HS-5 (cell line): ENCODE measurements at places on chromosomes 5 and 9.

GRCh38 chr5:142313275-142313674 lies 11.5 kb downstream of the SPRY4 start:
- DNase-seq = no peak

- DNase-seq = no peak
Observed at GRCh38 chr5:146068977-146069779, 36.2 kb downstream of the PLAC8L1 start.

DNA sequence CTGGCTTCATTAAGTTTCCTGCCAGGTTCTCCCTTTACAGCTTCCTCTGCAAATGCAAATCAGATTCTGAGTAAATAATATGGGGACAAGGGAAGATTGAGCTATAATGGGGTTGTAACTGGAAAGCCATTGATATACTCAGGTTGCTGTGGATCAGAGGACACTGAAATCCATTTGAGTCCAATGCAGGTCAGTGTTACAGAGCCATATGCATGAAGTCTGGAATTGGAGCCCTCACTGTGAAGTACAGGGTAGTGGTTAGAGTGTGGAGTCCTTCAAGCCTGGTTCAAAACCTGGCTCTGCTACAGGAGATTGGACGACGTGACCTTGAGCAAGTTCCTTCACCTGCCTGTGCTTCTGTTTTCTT lies 48.7 kb downstream of the TIMD4 start:
- no peak for DNase-seq

- DNase-seq = peak; percentile 97
Observed at GRCh38 chr9:91060520-91061343, 259.1 kb downstream of the SYK start.

- no peak for DNase-seq
Observed at GRCh38 chr5:154419236-154419635, 26.6 kb upstream of the SAP30L start.

GRCh38 chr9:31302620-31303418 lies 1081.6 kb upstream of the ACO1 start:
- no peak for DNase-seq

DNA sequence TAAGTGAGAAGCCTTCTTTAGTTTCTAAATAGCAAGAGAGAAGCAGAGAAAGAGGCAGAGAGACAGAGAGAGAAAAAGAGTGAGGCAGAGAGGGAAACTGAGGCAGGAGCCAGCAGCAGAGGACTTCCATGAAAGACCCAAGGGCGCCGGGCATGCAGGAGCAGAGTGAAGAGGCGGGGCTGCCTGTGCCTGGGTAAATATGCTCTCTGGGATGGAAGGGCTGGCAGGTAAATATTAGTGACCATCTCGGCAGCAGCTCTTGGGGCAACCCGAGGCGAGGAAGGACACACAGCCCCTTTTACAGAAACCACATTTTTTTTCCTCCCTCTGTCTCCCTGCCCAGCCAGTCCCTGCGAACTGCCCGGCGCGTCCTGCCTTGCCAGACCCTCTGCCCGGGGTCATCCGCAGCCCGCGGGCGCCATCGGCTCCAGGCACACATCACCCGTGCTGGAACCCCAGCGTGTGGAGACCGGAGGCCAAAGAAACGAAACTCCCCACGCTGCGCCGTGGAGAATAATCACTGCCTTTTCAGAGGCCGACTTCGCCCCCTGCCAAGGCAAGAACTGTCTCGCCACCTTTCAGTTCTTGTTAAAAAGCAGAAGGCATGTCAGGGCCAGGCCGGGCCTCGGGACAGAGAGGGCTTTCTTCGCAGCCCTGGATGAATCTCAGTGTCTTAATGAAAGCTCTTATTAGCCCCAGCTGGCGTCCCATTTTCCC lies 61.3 kb downstream of the BOD1 start:
- no peak for DNase-seq

GRCh38 chr5:15499528-15500324 lies at the start of gene FBXL7:
Gene FBXL7 (plus strand): TSS chr5:15500180.
- DNase-seq = no peak

DNA sequence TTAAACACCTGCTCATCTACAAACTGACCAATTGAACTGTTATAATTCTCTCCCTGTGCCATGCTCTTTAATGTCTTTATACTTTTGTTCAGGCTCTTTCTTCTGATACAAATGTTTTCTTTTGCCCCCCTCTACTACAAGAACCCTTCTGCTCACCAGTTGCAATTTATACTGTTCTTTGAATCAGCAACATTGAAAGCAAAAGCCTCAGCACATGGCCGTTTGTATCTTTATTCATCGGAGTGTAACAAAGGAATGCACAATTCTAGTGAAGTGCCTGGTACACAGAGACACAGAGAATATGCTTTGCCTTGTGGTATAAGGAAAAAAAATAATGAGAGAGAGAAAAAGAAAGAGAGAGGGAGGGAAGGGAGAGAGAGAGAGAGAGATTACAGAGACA lies 547.1 kb downstream of the CDH12 start:
- no peak for DNase-seq

GRCh38 chr9:95635986-95636671 lies 119.4 kb upstream of the PTCH1 start:
- DNase-seq = no peak

GRCh38 chr5:175457466-175457865 lies 13.5 kb upstream of the DRD1 start:
- no peak for DNase-seq

- peak; percentile 56 for DNase-seq
Observed at GRCh38 chr9:120583958-120584369, 4.0 kb upstream of the CDK5RAP2 start.

GRCh38 chr9:125767349-125767748 lies 20.2 kb downstream of the PBX3 start:
- no peak for DNase-seq

DNA sequence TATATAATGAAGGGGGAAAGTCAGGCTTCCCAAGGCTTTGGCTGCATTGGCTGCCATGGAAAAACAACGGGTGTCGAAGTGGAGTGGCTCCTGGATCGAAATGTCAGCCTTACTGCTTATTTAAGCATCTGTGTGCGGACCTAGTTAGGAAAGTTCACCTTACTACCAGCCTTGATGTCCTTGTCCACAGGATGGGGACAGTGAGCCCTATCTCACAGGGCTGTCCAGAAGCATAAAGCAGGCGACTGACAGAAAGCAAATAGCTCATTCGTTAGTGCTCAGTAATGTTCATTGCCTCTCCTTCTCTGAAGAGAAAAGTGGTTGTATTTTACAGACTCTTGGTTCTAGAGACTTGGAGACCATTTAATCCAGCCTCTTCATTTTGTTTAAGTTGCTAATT lies 81.5 kb upstream of the NIPAL4 start:
- no peak for DNase-seq

GRCh38 chr9:91166796-91167366 lies 194.8 kb downstream of the AUH start:
- DNase-seq = no peak
